Activated CD4-positive, alpha-beta memory T cell treated with anti-CD3 and anti-CD28 coated beads, Interleukin-2, amount 10 ng/mL, durations not matched to agents 7 days and 5 days (primary cell): ENCODE measurements at places on chromosomes 7 and 10. TPM values are rescaled to one million over a fixed set of nuclear protein-coding genes. Genes with fewer than 3 reads are reported as not detected.
A peak's percentile ranks its signal among the peaks of the same experiment; 100 is the strongest.

Gene AKR1C8
- 1.5 TPM for total RNA-seq

DNA sequence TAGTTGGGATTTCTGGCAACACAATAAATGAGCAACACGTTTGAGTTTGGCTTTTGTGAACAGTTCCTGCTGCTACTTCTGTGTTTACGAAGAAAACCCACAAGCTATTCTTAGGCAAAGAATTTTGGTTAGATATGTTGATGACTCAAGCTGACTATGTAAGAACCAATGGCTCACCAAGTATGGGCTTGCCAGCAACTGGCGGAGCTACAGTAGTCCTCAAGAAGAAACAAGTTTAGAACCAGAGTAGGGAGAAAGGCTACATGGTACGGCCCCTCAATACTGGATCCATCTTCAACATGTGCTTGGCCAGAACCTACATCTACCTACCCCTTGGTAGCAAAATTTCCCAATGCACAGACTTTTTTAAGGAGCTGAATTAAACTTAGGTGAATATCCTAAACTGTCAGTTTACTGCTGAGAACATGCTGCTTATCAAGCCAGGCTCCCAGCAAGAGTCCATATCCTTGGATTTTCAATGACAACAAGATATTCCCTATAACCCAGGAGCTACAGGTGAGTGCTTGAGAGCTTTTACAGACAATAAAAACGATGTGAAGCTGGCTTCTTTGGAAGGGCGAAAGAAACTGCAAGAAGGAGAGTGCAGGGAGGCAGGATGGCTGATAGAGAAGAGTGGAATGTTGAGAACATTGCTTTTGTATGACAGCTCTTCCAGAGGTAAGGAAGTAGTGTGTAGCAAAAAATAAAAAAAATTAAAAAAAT is 74.3 kb upstream of the ASAH2 start:
- peaks cover 46% of the 10 kb centered on the region for H3K36me3 ChIP-seq
- H3K27me3 ChIP-seq, result no peaks in the 10 kb centered on the region
- peak overlapping the region; percentile 46 for H3K27ac ChIP-seq
- DNase-seq, result peak; percentile 47
- H3K4me1 ChIP-seq, result peaks cover 66% of the 10 kb centered on the region

DNA sequence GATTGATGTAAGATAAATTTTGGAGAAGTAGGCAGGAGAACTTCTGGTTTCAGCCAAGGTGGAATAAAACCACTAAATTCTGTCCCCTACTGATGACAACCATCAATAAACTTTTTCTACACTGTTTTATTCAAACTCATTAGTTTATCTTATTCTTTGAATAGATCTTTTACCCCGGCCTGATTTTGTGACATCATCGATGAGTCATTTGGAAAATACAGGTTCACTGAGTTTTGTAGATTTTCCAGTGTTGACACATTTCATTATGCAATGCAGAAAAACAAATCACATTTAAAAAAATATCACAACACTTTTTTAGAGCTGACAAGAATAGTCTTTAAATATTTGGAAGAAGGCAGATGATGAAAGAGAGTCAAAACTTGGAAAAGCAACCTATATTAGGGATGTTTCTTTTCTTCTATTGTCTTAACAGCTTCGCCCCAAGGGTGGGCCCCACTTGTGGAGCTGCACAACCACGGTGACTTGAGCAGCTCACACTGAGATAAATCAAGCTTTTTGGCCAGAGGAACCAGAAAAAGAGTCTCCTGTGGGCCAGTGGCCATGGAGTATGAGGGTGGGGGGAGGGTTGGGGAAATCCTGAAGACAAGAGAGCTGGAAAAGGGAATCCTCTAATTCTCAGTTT is 112.8 kb downstream of the PTEN start:
- DNase-seq, result no peak
- peaks cover 7% of the 10 kb centered on the region for H3K36me3 ChIP-seq
- H3K4me3 ChIP-seq, result no peak overlapping the region
- H3K27me3 ChIP-seq, result no peaks in the 10 kb centered on the region

GRCh38 chr10:78461333-78461732 is 427.7 kb downstream of the RPS24 start:
- H3K36me3 ChIP-seq, result no peaks in the 10 kb centered on the region
- DNase-seq, result no peak
- H3K4me3 ChIP-seq, result no peak overlapping the region
- H3K4me1 ChIP-seq, result no peaks in the 10 kb centered on the region
- H3K27me3 ChIP-seq, result no peaks in the 10 kb centered on the region

GRCh38 chr7:43570688-43571365 is 12.1 kb upstream of the STK17A start:
- H3K27me3 ChIP-seq, result no peaks in the 10 kb centered on the region
- H3K36me3 ChIP-seq, result no peaks in the 10 kb centered on the region
- no peak for DNase-seq

DNA sequence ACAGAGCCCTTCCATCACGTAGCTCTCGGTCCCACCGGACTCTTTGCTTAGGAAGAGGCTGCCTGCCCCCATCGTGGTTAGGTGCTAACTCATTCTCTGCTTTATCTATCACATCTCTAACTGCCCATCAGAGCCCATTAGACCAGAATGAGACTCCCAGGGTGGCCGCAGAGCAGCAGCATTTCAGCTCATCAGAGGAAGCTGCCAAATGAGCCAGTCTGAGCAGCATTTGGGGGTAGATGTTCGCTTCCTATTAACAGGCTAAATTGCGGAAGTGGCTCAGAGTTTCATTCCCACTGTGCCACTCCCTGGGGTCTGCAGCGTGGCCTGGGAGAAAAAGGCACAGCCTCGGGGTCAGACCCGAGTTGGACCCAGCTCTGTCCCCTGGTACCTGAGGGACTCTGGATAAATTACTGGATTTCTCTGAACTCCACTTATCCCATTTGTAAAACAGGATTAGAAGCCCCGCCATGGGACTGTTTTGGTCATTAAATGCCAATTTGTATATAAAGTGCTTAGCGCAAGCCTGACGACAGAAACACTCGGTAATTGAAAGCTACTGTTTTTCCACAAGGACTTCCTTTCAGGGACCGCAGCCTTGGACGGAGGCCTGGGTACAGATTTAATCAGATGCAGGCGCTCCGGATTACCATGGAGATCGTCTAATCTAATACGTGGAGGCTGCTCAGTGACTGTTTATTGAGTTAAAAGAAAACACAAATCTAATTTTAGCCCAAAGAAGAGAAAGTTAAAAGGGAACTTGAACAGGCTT is 73.8 kb upstream of the PRLHR start:
- no peaks in the 10 kb centered on the region for H3K36me3 ChIP-seq
- peaks cover 3% of the 10 kb centered on the region for H3K4me1 ChIP-seq
- H3K27me3 ChIP-seq, result no peaks in the 10 kb centered on the region
- no peak for DNase-seq

DNA sequence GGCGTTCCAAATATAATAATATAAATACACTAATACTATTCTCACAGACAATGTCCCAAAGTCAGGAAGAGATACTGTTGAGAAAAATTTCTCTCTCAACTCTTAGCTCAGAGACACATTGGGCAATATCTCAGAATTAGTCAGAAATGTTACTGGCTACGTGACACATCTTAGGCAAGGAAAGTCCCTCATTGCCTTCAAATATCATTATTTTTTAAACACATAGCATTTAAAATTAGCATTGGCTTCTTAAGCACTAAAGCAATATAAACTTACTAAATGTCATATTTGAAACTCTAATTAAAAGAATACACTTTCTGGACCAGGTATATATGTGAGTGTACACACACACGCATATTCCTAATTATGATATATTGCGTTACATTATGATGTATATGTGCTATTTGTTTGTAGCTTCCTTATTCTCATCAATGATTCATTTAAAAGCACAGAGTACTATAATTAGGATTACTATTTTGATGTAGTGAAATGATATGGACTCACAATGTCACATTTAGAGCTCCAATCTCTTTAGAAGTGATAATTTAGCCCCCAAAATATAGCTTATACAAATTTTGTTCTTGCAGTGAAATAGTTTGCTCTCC is 255.8 kb downstream of the TWIST1 start:
- DNase-seq, result no peak
- H3K4me3 ChIP-seq, result no peak overlapping the region
- H3K36me3 ChIP-seq, result no peaks in the 10 kb centered on the region

DNA sequence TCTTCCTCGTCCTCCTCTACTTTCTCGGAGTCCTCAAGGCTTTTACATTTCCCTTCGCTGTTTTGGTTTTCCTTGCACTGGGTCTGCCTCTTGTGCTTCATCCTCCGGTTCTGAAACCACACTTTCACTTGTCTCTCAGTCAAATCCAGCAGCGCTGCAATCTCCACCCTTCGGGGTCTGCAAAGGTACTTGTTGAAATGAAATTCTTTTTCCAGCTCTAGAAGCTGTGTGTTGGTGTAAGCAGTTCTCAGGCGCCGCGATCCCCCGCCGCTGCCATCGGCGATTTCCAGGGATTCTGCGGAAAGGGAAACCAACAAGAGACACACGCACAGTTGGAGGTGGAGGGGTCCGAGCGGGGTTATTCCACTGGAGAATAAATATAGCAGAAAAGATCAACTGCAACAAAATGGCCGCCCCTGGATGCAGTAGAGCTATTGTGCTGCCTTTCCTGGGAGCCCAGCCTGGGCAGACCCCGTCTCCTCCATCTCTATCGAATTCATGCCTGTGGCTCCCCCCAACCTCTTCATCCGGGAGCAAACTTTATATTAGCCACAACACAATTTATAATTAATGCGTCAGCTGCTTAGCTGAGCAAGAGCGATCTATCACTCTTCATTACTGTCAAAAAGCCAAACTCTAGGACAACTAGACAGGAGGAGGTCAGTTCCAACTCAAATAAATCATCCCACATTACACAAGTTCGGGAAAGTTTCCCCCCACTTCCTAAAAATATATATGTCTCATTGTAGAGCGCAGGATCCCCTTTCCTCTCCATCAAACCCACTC is 1.1 kb downstream of the HOXA2 start:
- peaks cover 72% of the 10 kb centered on the region for H3K27me3 ChIP-seq
- peaks cover 15% of the 10 kb centered on the region for H3K4me1 ChIP-seq
- no peak overlapping the region for H3K4me3 ChIP-seq
- H3K27ac ChIP-seq, result no peak overlapping the region
- DNase-seq, result no peak

Gene NOLC1
- total RNA-seq, result 64.3 TPM

Gene COL1A2
- 0.08 TPM for total RNA-seq

Gene CALHM1
- total RNA-seq, result 0.58 TPM

GRCh38 chr7:153452661-153453060 is 599.5 kb upstream of the DPP6 start:
- no peaks in the 10 kb centered on the region for H3K4me1 ChIP-seq
- H3K4me3 ChIP-seq, result no peak overlapping the region
- DNase-seq, result no peak
- no peaks in the 10 kb centered on the region for H3K36me3 ChIP-seq
- no peaks in the 10 kb centered on the region for H3K27me3 ChIP-seq
- H3K27ac ChIP-seq, result no peak overlapping the region

DNA sequence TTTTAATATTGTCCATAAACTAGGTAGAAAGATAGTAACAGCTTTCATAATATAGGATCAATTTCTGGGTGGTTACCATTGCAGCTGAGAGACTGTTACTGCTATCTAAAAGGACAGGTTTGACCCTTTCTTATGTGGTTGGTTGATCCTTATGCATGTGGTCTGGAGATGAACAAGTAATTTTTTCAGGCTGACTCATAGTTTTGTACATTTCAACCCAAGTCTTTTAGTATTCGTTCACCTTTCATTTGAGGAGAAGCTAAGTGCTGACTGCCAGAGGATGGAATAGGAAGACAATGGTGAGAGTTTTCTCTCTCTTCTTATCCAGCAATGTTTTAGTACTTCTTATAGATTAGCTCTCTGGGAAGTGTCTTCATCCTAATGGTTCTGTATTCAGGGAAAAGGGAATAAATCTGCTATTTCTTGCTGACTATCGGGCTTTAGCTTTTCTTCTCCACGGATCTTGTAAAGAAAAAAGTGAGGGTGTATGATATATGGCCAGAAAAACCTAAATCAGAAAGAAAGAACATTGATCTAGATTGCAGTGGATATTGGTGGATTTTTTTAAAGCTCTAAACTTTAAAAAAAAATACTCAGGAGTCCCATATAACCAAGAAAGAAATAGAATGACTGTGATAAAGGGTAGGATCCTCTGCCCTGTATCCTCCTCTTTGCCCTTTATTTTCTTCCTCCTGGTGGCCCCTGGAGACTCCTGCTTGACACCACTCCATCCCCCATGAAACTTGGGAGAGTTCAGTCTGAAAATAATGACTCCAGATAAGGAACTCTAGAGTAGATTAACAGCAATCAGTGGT is 88.0 kb downstream of the CPED1 start:
- no peaks in the 10 kb centered on the region for H3K36me3 ChIP-seq
- no peaks in the 10 kb centered on the region for H3K4me1 ChIP-seq
- no peak overlapping the region for H3K4me3 ChIP-seq
- H3K27me3 ChIP-seq, result peaks cover 20% of the 10 kb centered on the region
- no peak overlapping the region for H3K27ac ChIP-seq

DNA sequence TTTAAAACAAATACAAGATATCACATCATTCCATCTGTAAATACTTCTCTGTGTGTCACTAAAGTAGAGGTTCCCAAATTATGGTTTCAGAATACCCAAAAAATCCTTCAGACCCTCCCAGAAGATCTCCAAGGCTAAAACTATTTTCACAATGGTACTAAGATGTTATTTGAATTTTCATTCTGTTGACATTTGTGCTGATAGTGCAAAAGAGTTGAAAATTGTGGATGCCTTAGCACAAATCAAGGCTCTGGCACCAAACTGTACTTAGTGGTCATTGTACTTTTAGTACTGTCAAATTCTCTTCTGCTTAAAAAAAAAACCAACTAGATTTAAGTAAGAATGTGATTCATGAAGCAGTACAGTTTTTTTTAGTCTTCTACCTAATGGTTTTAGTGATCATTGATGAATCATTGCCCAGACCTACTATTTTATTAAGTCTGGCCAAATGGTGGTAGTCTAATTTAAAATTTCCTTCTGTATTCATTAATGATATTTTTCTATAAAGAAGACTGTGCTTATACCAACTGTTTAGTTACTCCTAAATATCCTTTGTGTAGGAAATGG is 50.5 kb downstream of the TPST1 start:
- no peak overlapping the region for H3K27ac ChIP-seq
- H3K4me3 ChIP-seq, result no peak overlapping the region
- no peaks in the 10 kb centered on the region for H3K4me1 ChIP-seq
- no peaks in the 10 kb centered on the region for H3K36me3 ChIP-seq

Gene CUL2
- 34.3 TPM for total RNA-seq

- no peak for DNase-seq
- no peaks in the 10 kb centered on the region for H3K36me3 ChIP-seq
- H3K27ac ChIP-seq, result no peak overlapping the region
- peaks cover 8% of the 10 kb centered on the region for H3K27me3 ChIP-seq
- peaks cover 5% of the 10 kb centered on the region for H3K4me1 ChIP-seq
Observed at GRCh38 chr7:26625286-26625685, 239.1 kb downstream of the SKAP2 start.
